ENCODE measurements at places on chromosomes 1 and 21.

DNA sequence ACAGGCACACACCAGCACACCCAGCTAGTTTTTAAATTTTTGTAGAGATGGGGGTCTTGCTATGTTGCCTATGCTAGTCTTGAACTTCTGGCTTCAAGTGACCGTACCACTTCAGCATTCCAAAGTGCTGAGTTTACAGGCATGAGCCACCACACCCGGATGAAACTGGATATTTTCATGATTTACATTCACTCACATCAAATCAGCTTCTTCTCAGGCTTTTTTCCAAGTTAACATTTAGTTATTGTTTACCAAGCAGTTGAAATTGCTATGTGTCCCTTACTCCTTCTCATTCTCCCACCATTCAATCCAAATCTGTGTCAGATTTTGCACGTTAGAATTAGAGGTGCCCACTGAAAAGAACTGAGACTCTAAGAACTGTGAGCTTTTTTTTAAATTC, 18.4 kb downstream of the RIT1 start:
- no peak for DNase-seq

GRCh38 chr1:8384577-8384976, 66.7 kb downstream of the SLC45A1 start:
- DNase-seq, result no peak

- DNase-seq, result no peak
Observed at GRCh38 chr21:20459838-20460237, 538.4 kb upstream of the NCAM2 start.

DNA sequence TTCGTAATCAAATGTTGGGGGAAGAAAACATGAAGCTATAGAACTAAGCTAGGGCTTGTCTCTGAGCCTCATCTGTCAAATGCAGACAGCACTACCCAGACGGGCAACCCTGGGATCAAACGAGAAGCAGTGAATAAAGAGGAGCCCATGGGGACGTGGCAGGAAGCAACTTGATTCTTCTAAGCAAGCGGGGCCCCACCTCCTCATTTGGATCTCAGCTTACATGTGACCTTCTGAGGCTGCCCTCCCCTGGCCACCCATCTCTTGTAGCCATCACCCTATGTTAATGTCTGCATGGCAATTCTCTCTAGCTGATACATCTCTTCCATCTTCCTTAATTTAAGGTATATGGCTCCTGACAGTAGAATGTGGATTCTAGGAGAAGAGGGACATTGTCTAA, 171.3 kb downstream of the IGSF21 start:
- no peak for DNase-seq

- no peak for DNase-seq
Observed at GRCh38 chr1:119891386-119891785, 4.9 kb downstream of the ADAM30 start.

DNA sequence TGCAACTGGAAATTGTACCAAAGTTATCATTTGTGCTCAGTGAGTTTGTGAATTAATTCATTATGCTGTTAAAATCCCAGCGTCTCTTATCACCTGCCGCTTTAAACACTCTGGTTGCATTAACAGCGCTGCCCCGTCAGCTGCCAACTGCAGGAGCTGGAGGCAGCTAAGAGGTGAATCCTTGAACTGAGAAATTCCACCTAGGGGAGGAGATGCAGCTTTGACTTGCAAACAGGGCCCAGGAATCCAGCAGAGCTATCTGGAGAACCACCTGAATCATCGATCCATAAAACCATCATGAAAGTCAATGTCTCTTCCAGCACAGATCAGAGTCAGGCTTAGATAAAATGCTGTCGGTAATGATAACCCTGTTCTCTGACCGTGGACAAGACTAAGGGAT, 140.7 kb upstream of the PTBP2 start:
- DNase-seq, result no peak

GRCh38 chr1:53270107-53270506, 31.8 kb upstream of the MAGOH start:
- DNase-seq, result no peak

DNA sequence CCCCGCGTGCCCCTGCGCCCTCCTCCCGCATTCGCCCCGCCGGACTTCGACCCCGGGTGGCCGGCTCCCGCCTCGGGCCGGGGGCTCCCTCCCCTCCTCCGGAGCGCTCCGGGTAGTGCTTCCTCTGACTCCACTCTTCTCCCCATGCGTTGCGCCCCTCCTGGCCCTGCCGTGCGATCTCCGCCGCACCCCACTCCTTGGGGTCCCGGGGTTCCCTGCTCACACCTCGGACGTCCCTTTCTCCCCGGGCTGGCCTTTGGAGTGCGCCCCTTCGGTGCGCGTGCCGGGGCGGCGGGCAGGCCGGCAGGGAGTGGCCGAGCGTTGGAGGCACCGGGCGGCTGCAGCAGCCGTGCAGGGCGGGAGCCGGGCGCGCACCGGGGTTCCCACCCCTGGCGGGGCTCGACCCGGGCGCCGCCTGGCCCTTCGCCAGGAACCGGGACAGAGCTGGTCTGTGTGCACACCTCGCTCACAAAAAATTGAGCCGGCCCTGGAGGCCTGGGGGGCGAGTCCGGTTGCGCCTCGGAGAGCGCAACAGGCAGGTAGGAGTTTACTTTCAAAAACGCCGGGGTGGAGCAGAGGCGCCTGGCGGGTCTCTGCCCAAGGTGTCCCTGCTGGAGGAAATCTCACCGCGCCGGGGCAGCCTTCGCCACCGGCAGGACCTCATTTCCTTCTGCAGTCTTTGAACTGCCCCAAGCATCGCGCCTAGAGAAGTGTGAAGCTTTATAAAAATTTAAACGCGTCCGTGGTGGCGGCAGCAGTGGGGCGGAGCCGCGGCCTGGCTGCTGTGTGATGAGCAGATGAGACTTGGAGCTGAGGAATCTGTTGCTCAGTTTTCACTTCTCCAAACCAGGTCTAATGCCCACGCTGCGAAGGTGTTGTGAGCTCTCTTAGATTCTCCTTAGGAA, 650 bp downstream of the VANGL1 start:
- peak; percentile 60 for DNase-seq

DNA sequence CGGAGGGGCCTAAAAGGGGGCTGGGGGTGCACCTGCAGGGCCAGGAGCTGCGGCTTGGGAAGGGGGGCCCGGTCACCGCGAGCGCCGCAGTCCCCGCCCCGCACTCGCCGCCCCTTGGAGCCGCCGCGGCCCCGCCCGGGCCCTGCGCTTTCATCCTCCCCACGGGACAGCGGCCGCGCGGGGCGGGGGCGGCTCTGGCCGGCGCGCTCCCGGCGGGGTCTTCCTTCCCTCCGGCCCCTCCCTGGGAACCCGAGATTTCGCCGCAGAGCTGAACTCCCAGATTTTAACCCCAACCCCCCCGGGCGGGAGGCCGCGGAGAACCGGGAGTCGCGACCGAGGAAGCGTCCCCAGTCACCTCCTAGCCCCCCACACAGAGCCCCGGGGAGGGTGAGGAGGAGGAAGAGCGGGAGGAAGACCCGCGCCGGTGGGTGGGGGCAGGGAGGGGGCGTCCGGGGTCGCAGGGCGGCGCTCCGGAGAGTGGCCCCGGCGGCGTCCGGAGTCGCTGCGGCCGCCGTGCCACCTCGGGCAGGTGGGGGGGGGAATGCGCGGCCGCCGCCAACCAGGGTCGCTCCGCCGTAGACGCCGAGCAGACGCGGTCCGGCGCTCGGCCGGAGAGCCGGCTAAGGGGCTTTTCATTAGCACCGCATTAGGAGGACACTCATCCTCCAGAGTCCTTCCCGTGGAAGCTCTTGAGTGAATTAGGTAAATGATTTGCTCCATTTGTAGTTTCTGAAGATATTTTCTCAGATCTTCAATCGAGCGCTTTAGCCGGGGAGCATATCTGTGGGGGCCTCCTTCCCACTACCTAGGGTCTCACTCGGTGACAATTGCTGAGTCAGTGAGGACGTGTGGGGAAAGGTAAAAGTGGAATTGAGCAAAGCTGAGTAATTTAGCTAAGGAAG, 31.6 kb upstream of the NFIA start:
- DNase-seq, result peak; percentile 65

Data from HEK293T (cell line).